T-cell (primary cell): ENCODE measurements at places on chromosomes 11 and 22. TPM values are rescaled to one million over a fixed set of nuclear protein-coding genes. Genes with fewer than 3 reads are reported as not detected.

OR5A1 gene
- total RNA-seq = not detected

CELSR1 gene
- total RNA-seq = 1.1 TPM

SMDT1 gene
- total RNA-seq = 103 TPM

PKP3 gene
- not detected for total RNA-seq

BSX gene
- not detected for total RNA-seq

MFRP gene
- total RNA-seq = not detected

SLC29A2 gene
- total RNA-seq = 9.8 TPM

SMPD1 gene
- 58.0 TPM for total RNA-seq

KCTD17 gene
- total RNA-seq = 24.0 TPM

POLD4 gene
- total RNA-seq = 98.0 TPM

SMTNL1 gene
- total RNA-seq = not detected

TRIM51 gene
- total RNA-seq = not detected
